LoVo (cell line): ENCODE measurements at places on chromosomes 1 and 21.

- no peak for DNase-seq
Observed at GRCh38 chr1:210263963-210264362, 31.4 kb downstream of the SERTAD4 start.

DNA sequence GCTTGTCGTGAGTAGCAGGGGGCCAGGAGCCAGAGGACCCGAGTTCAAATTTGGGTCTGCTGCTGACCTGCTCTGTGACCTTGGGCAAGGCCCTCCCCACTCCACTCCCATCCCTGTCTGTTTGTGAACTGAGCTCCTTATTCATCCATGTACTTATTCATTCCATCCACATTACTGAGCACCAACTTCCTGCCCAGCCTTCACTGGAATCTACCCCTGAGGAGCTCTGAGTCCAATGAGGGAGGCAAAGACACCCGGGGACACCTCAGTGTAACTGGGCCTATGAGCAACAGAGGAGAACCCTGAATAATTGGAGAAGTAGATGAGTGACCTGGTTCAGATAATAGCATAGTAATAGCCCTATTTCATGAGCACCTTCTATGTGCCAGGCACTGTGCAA is 8.9 kb downstream of the BSND start:
- no peak for DNase-seq

GRCh38 chr1:117447661-117448060 is 80.4 kb downstream of the MAN1A2 start:
- DNase-seq: no peak

DNA sequence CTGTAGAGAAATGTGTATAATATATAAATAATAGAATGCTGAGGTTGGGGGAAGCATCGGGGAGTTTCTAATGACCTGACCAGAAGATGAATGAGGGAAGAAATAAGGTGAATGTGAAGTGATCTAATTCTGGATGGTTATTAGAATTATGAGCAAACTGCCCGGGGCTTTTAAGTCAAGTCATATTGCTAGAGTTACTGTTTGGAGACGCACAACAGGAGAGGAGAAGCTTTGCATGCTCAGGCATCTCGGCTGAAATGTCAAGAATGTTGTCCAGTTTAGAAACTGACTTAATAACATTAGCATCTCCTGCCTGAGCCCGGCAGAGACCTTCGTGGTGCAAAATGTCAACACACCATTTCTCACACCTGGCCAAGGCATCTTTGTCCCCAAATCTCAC is 119.1 kb downstream of the RRAGC start:
- DNase-seq: no peak

DNA sequence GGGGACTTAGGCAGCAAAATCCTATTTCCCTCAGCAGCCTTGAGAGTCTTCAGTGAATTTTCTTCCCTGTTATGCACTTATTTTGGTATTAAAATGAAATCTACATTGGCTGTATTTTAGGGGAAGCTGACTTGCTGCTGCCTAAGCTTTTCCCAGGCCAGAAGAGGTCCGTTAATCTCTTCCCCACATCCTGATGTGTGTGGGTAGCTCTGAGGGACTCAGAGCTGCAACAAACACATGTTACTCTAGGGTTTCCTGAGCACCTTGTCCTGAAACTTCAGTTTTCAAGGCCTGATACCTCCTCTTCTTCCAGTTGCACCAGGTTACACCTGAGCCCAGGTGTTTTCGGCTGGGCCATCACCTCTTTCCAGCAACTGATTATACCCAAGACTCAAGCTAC is 51.5 kb downstream of the SYT6 start:
- no peak for DNase-seq

GRCh38 chr1:42680921-42681683 is 1.1 kb upstream of the YBX1 start:
- no peak for DNase-seq

- no peak for DNase-seq
Observed at GRCh38 chr1:230923176-230923575, 54.9 kb upstream of the C1orf198 start.
